ENCODE measurements at places on chromosomes 2 and 18.

- no peak for DNase-seq
Observed at GRCh38 chr2:86807468-86808275, 17.0 kb upstream of the CD8A start.

DNA sequence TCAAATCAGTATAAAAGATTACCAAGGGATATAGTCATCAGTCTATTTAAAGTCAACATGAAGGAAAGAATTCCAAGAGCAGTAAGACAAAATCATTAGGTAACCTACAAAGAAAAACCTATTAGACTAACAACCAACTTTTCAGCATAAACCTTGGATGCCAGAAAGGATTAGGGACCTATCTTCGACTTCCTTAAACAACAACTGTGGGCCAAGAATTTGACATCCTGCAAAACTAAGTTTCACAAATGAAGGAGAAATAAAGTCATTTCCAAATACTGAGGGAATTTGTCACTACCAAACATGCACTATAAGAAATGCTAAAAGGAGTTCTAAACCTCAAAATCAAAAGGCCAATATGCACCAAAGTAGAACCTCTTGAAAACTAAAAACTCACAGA is 147.9 kb upstream of the TFPI start:
- no peak for DNase-seq

GRCh38 chr2:237574894-237575868 is 8.8 kb downstream of the PRLH start:
- DNase-seq = no peak

GRCh38 chr2:68059784-68060525 is 2.8 kb downstream of the C1D start:
- no peak for DNase-seq

DNA sequence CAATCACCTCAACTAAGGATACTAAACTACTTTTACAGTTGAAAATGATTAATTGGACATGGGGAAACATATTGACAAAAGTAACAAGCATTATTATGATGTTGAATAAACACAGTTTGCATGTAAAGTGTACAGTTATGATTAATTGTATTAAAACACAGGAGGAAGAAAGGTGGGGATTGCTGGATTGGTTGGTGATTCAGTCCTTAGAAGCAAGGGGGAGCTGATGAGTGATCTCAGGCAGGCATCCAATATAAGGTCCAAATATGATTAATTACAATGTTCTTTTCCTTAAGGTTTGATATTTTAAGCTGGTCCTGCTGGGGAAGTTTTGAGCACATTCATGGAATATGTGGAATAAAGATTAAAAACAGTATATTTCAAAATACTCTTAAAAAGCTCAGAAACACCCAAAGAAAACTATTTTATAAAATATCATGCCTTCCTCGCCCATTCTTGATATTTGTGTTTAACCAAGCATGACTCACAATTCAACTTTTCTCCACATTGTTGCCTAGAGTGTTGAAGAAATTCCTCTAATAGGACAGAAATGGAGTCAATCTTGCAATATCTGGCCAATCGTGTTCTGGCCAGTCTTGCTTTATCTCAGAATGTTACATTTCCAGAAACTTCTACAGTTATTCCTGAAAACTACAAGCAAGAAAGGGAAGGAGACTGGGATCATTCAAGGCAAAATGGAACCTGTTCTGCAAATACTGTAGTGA is 268.2 kb downstream of the RPIA start:
- DNase-seq = no peak

- no peak for DNase-seq
Observed at GRCh38 chr18:46722051-46722450, 34.8 kb downstream of the ST8SIA5 start.

DNA sequence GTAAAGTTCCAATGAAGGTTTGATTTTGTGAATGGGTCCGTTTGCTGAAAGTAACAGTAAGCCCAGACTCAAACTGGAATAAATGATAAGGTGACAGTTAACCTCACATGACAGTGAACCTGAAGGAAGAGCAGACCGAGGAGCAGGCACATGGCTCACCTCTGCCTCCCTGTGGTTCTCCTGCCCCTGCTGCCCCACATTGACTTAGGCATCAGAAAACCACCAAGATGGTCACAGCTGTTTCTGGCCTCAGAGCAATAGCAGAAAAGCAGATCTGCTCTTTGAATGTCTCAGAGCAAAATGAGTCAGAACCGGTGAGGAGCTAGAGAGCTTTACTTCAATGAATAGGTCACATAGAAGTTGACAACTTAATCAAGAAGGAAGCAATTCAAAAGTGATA is 487.6 kb downstream of the METTL4 start:
- DNase-seq = no peak

- DNase-seq = no peak
Observed at GRCh38 chr2:3076848-3077642, 300.6 kb downstream of the EIPR1 start.

GRCh38 chr2:217981084-217981730 is 21.6 kb downstream of the TNS1 start:
- no peak for DNase-seq

GRCh38 chr18:34709750-34710441 is at the start of gene DTNA:
TSS of gene DTNA (plus strand) at chr18:34710298. CDS start at chr18:34755977, 45,679 bp downstream.
- no peak for DNase-seq

DNA sequence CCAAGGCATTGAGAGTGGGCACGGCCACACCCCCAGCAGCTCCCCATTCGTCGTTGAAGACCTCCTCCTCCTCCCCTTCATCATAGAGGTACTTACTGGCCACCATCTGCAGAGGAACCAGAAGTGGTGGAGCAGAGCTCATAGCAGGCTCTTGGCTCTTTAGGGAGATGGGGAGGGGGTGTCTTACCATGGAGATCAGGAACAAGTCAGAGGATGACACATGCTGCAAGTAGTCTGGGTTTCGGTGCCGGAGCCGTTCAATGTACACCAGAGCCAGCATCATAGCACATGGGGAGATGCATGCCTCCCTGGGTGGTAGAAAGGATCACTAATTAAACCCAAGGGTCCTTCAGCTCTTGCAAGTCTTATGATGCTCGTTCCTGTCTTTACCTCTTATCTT is 1.9 kb downstream of the CNPPD1 start:
- no peak for DNase-seq

DNA sequence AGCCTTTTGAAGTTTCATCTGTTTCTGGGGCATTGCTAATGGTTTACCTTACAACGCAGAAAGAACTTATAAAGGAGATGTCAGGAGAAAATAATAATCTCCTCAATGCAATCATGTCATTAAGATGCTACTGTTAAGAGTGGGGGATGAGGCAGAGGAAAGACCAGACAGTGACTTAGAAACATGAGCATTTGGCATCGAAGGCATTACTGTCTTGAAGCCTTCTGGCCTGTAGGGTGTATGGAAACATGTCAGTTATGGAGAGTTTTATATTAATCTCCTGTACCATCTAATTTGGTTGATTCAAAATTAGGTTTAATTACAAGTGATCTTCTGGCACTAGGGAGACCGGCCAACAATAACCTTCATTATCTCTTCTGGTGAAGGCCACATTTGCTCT is 32.5 kb downstream of the CDC42EP3 start:
- DNase-seq = no peak

GRCh38 chr2:177530561-177530960 is 138.0 kb downstream of the AGPS start:
- no peak for DNase-seq

GRCh38 chr2:201432038-201432620 is 19.1 kb downstream of the TRAK2 start:
- DNase-seq = no peak

GRCh38 chr2:159459279-159459678 is 157.1 kb downstream of the BAZ2B start:
- DNase-seq = no peak

- DNase-seq = no peak
Observed at GRCh38 chr2:160394153-160394552, 99.5 kb downstream of the RBMS1 start.

DNA sequence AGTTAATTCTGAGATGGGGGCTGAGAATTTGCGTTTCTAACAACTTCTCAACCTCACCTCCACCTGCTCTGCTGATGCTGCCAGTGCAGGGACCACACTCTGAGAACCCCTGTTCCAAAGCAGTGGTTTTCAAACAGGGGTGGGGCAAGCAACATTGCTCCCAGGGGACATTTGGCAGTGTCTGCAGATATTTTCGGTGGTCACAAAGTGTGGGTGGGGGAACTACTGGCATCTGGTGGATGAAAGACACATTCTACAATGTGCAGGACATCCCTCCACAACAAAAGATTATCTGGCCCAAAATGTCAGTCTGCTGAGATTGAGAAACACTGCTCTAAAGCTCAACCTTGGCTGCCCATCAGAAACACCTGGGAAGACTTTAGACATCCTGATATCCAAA is 188.7 kb upstream of the SATB2 start:
- no peak for DNase-seq

DNA sequence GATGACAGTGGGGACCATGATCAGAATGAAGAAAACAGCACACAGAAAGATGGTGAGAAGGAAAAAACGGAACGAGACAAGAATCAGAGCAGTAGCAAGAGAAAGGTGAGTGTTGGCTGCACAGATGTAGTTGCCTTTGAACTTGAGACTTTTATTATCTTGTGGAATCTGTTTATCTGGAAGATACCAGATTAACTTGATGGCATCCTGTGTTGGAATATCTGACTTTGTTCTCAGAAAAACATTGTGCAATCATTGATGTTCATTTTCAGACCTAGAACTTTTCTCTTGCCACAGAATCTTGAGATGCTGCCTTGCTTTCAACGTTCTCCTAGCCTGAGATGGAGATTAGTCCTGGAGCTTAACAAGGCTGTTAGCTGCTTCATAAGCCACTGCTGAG is 5.9 kb downstream of the EIF4E2 start:
- no peak for DNase-seq

DNA sequence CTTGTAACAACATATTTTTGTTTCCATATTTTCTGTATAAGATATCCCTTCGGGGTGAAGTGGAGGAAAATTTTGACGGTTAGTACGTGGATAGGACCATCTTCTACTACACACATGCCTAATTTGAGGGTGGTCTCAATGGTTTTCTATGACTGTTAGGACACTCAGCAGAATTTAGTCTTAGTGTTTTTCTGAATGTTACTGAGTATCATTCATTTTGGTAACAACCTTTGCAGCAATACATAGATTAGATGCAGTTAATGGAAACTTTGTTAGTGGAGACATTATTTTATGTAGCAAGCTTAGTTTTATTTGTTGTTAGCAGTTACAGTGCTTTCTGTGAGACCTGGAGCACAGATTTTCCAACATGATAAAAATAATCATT is 1.6 kb downstream of the ITGAV start:
- no peak for DNase-seq

- no peak for DNase-seq
Observed at GRCh38 chr2:48250943-48251342, 279.0 kb upstream of the STON1 start.

DNA sequence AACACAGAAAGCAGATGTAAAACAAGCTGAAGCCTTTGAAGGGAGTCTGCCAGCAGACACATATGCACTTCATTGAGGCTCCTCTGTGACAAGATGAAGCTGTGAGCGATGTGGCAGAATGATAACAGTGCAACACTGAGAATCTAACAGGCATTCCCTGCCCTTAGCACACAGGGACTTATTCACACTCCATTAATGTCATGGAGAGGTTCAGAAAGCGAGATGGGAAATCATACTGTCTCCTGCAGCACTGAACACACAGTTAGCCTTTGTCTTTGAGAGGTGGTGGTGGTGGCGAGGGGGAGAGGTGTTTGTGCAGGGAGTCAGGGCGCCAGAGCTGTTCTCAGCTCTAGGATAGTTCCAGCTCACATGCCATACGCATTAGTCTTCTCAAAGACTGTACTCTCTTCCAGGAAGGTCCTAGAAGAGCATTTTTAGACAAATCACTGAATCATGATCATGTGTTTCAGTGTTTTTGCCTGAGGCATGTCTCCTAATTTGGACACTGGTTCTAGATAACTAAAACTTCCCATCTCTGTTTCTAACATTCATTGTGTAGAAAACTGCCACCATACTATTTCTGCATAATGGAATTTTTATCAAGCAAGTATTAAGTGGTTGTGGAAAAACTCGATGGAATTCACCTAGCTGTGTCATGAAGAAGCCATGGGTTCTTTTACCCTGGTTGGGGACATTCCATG is 93.5 kb upstream of the ITGB6 start:
- no peak for DNase-seq

- no peak for DNase-seq
Observed at GRCh38 chr2:161233858-161234431, 73.7 kb downstream of the TANK start.
